NCI-H2029 treated with DMSO at 0.1 percent for 48 hours (cell line): ENCODE measurements at places on chromosomes 2 and 18.

DNA sequence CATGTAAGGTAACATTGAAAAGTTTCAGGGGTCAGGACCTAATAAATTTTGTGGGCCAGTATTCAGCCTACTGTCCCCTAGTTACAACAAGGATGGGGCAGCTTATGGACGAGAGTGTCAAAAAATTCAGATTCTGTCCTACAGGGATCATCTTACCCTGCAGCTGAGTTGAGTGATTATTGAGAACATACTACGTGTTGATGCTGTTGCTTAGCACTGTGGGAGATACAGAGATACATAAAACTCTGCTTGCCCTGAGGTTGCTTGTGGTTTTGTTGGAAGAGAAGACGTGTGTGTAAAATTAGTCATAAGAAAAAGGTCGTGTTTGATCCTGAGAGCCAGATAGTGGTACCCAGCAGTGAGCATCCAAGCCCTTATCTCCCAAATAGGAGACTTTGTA is 253.2 kb downstream of the NEDD4L start:
- DNase-seq, result no peak

GRCh38 chr2:163735685-163736432 is at the start of gene FIGN:
Gene FIGN (minus strand): TSS chr2:163736008. CDS start chr2:163734927, 1,081 bp downstream.
- DNase-seq, result peak; percentile 5

DNA sequence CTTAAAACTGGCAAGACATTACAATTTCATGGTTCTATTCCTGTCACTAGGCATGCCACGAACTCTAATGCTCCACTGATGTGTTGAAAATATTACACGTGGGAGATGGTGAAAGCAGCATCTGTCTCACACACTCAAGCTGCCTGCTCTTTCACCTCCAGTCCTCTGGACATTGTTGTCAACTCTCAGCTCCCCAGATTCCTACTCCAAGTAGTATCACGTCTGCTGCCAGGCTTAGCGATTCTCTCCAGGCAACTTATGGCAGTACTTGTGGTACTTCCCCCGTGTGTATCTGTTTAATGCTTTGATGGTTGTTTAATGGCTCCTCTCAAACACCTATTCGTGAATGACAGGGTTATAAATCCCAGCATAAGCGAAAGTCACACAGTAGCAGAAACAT is 103.8 kb downstream of the TMEFF2 start:
- no peak for DNase-seq

- DNase-seq, result no peak
These were observed 121.2 kb downstream of the ZAP70 start for GRCh38 chr2:97834610-97835009.

GRCh38 chr2:100029460-100029859 is 112.9 kb downstream of the AFF3 start:
- no peak for DNase-seq

- DNase-seq, result no peak
These were observed 76.6 kb downstream of the FIGN start for GRCh38 chr2:163659224-163659623.

DNA sequence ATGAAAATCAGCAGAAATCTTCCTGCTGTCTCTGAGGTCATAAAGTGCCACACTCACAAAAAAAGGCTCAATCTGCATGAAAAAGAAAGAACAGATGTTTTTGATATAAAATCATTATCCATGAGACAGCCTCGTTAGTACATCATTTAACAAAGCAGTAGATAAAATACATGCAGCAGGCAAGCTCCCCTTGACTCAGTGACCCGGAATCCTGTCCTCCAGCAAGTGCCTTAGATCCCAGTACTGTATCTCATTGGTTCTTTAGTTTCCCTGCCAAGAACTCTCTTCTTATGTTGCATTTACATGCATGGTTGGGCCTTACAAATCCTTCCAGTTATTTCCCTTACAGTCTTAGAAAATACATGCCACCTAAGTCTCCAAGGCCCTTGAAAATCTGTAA is 148.9 kb upstream of the CCDC195 start:
- no peak for DNase-seq

DNA sequence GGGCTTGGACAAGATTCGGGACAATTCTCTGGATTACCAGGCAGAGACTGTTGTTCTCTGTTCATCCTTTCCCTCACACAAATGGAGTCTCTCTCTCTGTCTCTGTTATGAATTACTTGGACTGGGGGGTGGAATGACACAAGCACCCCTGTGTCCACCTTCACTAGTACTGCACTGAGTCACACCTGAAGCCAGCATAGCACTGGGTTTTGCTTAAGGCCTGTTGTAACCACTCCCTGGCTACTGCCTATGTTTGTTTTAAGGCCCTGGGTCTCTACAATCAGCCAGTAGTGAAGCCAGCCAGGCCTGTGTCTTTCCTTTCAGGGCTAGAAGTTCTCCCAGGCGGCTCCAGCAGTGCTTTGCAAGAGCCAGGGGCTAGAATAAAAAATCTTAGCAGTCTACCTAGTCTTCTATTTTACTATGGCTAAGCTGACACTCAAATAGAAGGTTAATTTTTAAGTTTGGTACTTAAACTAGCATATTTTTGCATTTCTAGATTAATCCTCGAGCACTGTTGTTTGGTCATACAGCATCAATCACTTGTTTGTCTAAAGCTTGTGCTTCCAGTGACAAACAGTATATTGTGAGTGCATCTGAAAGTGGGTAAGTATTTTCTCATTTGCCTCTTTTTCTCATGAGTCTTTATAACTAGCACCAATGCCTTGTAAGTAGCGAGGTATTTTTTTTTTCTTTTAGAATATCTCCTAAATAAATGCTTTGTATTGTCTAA is 27.8 kb downstream of the WDR7 start:
- no peak for DNase-seq

- DNase-seq, result peak; percentile 5
These were observed 148.8 kb upstream of the SRD5A2 start for GRCh38 chr2:31729442-31730092.

DNA sequence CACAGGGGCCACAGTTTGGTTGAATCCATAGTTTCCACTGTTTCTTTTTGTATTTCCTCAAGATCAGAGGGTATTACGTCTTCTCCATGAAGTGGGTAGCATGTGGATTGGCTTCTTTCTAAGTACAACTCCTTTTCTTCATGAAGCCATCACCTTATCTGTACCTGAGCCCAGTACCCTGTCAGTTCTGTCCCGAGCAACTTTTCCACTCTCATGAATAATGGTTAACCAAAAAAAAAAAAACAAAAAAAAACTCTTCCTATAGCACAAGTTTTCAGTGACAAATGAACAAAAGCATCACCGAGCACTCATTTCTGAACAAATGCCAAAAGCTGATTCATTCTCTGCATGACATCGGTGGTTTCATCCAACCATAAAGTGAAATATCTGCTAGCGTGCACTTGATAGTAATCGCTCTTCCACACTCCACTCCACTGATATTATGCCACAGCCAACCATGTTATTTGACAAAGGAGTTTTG is 53.0 kb upstream of the CCDC150 start:
- no peak for DNase-seq

DNA sequence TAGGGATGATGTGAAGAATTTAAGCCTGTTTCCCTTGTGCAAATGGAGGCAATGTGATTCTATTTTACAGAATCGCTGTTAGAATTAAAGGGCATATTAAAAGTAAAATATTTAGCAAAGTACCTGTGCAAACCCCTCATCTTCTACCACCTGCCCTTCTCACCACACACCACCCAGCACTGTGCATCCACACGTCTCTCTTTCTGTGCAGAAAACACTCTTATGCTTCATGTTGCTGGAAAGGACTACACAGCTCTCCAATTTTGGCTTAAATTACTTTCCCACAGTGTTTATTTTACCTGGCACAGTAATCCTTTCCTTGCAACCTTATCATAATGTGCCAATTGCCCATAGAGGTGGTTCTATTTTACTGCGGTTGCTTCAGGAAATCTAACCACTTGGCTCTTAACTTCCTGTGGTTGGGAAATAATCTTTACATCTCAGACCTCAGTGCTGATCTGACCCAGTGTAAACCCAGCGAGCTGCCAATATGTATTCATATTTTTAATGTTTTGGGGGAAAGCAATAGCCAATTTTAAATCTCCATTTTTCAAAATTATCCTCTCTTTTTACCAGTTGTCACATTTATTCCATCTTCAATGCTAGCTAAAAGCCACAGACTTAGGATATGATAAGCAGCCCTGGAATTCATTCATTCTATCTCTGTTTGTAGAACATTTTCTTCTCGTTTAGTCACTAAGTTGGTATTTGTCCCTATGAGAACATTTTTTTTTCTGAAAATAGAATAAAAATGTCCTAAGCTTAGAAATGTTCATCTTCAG is 250.9 kb downstream of the DSEL start:
- DNase-seq, result no peak

DNA sequence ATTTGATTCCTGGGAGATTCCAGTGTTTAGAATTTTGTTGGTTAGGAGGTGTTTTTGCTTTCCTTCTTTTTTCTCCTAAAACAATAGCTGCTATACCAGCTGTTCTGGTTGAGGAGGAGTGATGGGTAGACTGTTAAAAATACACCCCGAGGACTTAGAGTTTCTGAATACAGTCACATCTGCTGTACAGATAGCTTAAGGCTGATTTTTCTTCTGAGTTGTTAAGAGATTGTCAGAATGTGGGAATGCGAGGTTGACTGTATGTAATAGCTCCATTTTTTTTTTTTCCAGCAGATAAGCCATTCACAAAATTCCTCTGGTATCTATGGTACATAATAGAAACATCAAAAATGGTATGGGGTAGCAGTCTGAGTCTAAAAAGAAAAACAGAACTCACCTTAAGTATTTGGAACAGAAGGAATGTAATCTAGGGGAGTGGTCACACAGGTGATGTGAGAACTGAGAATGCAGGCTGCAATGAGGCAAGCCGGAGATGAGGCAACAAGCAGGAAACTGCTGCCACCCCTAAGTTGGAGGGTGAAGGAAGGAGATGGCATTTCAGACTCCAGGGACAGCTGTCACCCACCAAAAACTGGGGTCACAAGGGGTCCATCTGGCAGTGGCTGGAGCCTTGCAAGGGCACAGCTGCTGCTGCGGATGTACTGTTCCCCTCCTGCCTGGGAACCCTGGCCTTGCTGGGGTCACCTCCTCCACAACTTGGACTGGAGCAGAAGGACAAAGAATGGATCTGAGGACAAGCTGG is 2.4 kb downstream of the DGKD start:
- DNase-seq, result no peak

DNA sequence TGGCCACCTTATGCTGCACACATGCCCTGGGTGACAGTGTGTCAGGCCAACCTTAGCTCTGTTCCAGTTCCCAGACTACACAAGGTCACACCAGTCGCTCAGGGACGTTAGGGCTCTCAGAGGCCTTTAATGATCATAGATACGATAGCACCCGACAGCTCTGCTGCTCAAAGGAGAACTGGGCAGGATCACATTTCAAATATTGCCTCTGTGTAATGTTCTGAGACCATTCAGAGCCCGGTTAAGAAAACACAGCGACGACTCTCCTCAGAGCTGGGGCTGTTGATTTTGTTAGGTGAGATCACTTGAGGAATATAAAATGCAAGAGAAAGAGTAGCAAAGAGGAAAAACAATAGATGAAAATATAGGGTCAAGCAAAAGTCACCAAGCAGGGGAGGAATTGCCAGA is 166.6 kb upstream of the TANK start:
- peak; percentile 66 for DNase-seq

- no peak for DNase-seq
These were observed 87.8 kb upstream of the SNTG2 start for GRCh38 chr2:862731-863466.

- DNase-seq, result no peak
These were observed 164.4 kb downstream of the TMEFF2 start for GRCh38 chr2:192030289-192030688.

DNA sequence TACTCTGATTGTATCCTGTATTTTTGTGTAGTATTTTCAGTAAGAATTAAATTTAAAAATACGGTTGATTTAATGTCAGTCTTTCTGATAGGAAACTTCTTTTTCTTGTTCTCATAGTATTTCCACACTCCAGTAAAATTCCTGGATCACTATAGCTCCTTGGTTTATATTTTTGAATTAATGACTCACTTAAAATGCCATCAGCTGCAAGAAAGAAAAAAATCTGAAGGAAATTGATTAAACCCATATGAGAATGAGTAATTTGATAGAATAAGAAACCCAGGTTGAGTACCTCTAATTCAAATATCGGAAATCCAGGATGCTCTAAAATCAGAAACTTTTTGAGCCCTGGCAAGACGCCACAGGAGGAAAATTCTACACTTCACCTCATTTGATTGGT is 186.8 kb upstream of the RND3 start:
- no peak for DNase-seq

DNA sequence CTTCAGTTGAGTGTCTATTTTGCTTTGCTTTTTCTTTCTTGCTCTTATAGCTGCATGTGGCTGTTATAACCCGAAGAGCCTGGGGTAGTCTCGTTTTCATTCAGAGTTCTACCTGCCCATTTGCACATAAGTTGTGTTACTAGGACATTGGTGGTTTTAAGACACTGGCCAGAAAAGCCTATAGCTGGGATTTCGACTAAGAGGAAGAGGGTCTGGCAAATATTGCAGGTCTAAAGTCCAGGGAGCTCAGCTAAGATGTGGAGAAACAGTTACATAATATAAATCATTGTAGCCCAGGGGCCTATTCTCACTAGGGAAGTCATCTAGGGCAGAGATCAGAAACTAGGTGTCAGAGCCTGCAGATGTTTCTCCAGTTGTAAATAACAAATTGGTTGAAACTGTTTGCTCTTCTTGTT is 120.8 kb downstream of the BABAM2 start:
- no peak for DNase-seq

GRCh38 chr18:24993628-24994027 is 358.3 kb downstream of the ZNF521 start:
- DNase-seq, result no peak

- DNase-seq, result no peak
These were observed 178.7 kb downstream of the CLIP4 start for GRCh38 chr2:29293830-29294438.

DNA sequence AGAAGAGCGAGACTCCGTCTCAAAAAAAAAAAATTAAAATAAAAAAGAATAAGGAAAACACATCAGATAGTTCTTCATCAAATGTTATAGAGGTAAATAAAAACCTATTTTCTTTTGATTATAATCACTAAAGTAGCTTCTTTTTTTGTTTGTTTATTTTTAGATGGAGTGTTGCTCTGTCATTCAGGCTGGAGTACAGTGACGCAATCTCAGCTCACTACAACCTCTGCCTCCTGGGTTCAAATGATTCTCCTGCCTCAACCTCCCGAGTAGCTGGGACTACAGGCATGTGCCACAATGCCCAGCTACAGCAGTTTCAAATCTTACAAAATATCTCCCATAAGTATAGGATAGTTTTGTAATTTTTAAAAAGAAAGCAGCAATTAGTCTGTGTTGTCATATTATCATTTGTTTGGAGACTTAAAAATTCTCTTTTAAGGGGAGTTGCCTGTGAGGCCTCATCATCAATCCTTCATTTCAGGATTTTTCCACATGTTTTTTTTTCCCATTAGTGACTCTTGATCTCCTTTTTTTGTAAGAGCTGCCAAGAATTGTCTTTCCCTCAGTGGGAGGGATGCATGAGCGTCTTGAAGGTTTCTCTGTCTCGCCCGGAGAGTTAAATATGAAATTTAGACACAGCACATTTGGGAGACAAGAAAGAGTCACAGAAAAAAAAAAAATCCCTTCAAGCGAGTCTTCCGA is 275.9 kb downstream of the CDCA7 start:
- no peak for DNase-seq

- DNase-seq, result no peak
These were observed 64.7 kb upstream of the SLC8A1 start for GRCh38 chr2:40516604-40517003.
